Activated CD8-positive, alpha-beta T cell treated with anti-CD3 and anti-CD28 coated beads, Interleukin-2, amount 10 ng/mL, durations not matched to agents 7 days and 5 days (primary cell): ENCODE measurements at places on chromosomes 7 and 10. TPM values are rescaled to one million over a fixed set of nuclear protein-coding genes. Genes with fewer than 3 reads are reported as not detected.

- no peak overlapping the region for H3K4me3 ChIP-seq
- H3K27ac ChIP-seq = no peak overlapping the region
Measured at GRCh38 chr7:39271402-39271801, 293.7 kb downstream of the POU6F2 start.

- H3K4me1 ChIP-seq = no peaks in the 10 kb centered on the region
- no peak overlapping the region for H3K4me3 ChIP-seq
- H3K36me3 ChIP-seq = no peaks in the 10 kb centered on the region
- H3K27ac ChIP-seq = no peak overlapping the region
- H3K27me3 ChIP-seq = no peaks in the 10 kb centered on the region
- DNase-seq = no peak
Measured at GRCh38 chr7:114606100-114606499, 191.5 kb downstream of the FOXP2 start.

- peaks cover 71% of the 10 kb centered on the region for H3K4me1 ChIP-seq
- no peak for DNase-seq
- peaks cover 5% of the 10 kb centered on the region for H3K36me3 ChIP-seq
- H3K27me3 ChIP-seq = peaks cover 94% of the 10 kb centered on the region
Measured at GRCh38 chr10:8044331-8044907, 10.1 kb upstream of the GATA3 start.

- no peak for DNase-seq
- H3K27me3 ChIP-seq = no peaks in the 10 kb centered on the region
- no peaks in the 10 kb centered on the region for H3K36me3 ChIP-seq
- H3K27ac ChIP-seq = no peak overlapping the region
- H3K4me1 ChIP-seq = no peaks in the 10 kb centered on the region
Measured at GRCh38 chr10:36247478-36247877, 605.4 kb upstream of the FZD8 start.

GRCh38 chr7:150850273-150850672 lies 2.0 kb upstream of the AOC1 start:
- no peak overlapping the region for H3K27ac ChIP-seq
- peaks cover 10% of the 10 kb centered on the region for H3K4me1 ChIP-seq
- no peak for DNase-seq
- H3K36me3 ChIP-seq = no peaks in the 10 kb centered on the region

GRCh38 chr10:3829156-3830050 lies 44.4 kb upstream of the KLF6 start:
- DNase-seq = no peak
- H3K27ac ChIP-seq = peak overlapping the region; percentile 91

DNA sequence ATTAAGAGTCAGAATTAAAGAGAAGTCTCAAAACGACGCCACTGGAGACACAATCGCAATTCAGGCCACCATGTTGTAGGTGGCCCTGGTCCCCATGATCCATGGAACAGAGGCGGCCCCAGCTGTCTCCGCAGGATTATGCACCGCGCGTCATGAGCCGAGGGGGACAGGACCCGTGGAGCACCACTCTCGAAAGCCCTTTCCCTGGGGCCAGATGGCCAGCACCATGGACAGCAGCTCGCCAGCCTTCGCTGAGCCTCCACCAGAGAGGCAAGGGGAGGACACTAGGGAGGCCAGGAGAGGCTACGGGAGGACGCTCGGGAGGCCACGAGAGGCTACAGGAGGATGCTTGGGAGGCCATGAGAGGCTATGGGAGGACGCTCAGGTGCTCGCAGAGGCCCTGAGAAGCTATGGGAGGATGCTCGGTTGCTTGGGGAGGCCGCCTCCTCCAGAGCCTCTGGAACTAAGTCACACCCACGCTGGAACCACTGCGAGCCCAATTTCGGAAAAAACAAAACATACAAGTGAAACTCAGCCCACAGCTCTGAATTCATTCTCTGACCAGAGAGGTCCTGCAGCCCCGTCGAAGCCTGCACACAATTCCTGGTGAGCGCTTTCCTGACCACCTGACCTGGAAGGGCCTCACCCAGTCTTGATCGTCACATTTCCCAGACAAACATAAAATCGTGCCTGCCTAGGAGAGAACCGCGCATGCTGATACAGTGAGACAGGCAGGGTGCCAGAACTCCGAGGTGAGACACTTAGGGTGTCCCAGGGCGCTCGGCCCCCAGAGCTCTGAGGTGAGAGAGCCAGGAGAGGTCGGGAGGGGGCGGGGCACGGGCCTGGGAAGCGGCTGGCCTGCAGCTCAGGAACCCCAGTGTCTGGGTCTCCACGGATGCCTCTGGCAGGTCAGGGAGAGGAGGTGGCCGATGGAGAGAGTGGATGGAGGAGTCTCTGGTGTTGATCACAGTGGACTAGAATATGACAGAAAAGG lies 224.4 kb downstream of the PTPRN2 start:
- no peaks in the 10 kb centered on the region for H3K27me3 ChIP-seq
- no peak for DNase-seq
- H3K27ac ChIP-seq = no peak overlapping the region

DNA sequence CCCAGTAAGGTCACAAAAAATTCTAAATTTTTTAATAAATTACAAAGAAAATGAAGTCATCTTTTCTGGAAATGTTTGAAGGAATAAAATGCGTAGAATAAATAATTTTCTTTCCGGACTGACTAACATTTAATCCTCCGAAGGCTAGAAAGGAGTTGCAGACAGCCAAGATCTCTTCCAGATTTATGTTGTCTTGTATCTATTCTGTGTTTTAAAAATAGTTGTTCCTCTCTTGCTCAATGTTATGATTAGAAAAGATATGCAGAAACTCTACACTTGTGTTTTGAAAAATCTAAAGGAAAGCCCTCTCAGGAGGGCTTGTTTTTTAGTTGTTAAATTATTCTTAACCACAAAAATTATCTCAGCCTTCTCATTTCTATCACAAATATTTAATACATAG lies 70.7 kb downstream of the MACC1 start:
- no peaks in the 10 kb centered on the region for H3K36me3 ChIP-seq
- H3K27ac ChIP-seq = no peak overlapping the region
- no peak overlapping the region for H3K4me3 ChIP-seq
- H3K27me3 ChIP-seq = no peaks in the 10 kb centered on the region
- H3K4me1 ChIP-seq = no peaks in the 10 kb centered on the region

- no peaks in the 10 kb centered on the region for H3K36me3 ChIP-seq
- peaks cover 44% of the 10 kb centered on the region for H3K27me3 ChIP-seq
- no peak within 1 kb of the TSS for H3K27ac ChIP-seq
- H3K4me1 ChIP-seq = peaks cover 3% of the 10 kb centered on the region
- no peak within 1 kb of the TSS for H3K4me3 ChIP-seq
Measured at GRCh38 chr7:73623798-73624668, at the start of gene MLXIPL. Gene MLXIPL, minus strand, starts transcription at chr7:73624522. Its CDS starts 30 bp downstream, at chr7:73624492.

The ALOX5 gene
- 9.7 TPM for total RNA-seq

The C10orf120 gene
- total RNA-seq = not detected

- no peaks in the 10 kb centered on the region for H3K36me3 ChIP-seq
- H3K4me3 ChIP-seq = no peak overlapping the region
- H3K27ac ChIP-seq = no peak overlapping the region
- no peaks in the 10 kb centered on the region for H3K4me1 ChIP-seq
- no peaks in the 10 kb centered on the region for H3K27me3 ChIP-seq
- DNase-seq = no peak
Measured at GRCh38 chr10:25867321-25867720, 66.7 kb upstream of the MYO3A start.

The RELN gene
- total RNA-seq = not detected

DNA sequence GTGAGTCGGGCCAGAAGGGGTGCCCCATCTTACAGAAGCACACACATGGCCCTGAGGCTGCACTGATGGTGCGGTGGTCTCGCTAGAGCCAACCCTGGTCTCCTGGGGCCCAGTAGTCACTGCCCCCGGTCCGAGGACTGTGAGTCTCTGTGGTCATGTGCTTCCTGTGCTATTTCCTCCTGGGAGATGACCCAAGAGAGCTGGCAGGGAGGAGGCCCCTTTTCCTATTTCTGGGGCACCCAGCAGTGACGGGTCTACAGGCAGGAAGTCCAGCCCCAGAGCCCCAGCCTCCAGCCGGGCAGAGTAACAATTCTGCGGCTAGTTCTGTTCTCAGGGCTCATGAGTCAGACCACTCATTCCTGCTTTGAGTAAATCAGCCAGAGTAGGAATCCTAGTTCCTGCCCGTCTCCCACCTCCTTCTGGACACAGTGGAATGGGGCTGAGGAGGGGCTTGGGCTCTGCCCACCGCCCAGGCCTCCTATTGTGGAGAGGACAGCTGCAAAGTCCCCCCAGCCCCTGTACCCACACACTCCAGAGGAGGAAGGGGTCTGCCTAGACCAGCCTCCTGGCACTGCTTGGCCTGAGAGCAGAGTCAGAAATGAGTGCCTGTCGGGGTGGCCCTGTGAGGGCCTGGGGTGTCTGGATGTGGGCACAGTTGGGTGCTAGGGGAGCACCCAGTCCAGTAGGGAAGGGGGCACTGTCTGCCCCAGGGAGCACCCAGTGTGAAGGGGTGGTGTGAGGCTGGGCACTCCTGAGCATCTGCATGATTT lies 80.5 kb upstream of the PPIF start:
- no peak for DNase-seq
- H3K4me3 ChIP-seq = no peak overlapping the region
- peaks cover 6% of the 10 kb centered on the region for H3K36me3 ChIP-seq
- H3K27ac ChIP-seq = peak overlapping the region; percentile 76

The CCL24 gene
- total RNA-seq = not detected

The AMZ1 gene
- not detected for total RNA-seq

DNA sequence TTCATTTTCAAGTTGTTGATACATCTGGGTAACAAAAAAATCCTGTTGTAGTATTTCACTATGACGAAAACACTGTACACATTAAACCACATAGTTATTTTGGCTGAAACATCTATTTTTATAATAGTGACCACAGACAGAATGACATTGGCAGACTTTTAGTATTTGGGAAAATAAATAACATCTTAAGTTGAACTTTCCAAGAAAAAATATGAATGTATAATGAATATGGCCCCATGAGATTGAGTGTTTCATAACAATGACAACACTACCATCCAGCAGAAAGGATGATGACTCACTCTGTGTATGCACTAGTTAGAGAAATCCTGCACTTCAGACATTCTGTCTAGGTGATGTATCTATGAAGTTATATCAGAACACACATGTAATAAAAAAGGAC lies 118.1 kb downstream of the SEMA3D start:
- no peaks in the 10 kb centered on the region for H3K36me3 ChIP-seq
- H3K27ac ChIP-seq = no peak overlapping the region
- no peak for DNase-seq

DNA sequence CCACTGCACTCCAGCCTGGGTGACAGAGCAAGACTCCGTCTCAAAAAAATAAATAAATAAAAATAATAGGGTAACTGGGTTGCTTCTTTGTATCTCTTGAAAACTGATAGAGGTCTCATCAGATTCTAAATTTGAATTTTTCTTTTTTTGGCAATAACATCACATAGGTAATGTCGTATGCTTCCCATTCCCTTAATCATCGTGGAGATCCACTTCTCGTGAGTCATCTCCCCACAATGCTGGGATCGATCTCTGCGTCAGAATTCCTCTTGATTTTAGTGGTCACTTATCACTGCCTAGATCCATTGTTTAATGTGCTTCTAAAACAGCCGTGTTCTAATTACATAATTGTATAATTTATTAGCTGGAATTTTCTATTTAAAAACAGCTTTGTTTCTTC lies 70.5 kb upstream of the DNAJB6 start:
- H3K27ac ChIP-seq = no peak overlapping the region
- H3K4me3 ChIP-seq = no peak overlapping the region
- peaks cover 47% of the 10 kb centered on the region for H3K36me3 ChIP-seq
- H3K27me3 ChIP-seq = no peaks in the 10 kb centered on the region
- no peak for DNase-seq

DNA sequence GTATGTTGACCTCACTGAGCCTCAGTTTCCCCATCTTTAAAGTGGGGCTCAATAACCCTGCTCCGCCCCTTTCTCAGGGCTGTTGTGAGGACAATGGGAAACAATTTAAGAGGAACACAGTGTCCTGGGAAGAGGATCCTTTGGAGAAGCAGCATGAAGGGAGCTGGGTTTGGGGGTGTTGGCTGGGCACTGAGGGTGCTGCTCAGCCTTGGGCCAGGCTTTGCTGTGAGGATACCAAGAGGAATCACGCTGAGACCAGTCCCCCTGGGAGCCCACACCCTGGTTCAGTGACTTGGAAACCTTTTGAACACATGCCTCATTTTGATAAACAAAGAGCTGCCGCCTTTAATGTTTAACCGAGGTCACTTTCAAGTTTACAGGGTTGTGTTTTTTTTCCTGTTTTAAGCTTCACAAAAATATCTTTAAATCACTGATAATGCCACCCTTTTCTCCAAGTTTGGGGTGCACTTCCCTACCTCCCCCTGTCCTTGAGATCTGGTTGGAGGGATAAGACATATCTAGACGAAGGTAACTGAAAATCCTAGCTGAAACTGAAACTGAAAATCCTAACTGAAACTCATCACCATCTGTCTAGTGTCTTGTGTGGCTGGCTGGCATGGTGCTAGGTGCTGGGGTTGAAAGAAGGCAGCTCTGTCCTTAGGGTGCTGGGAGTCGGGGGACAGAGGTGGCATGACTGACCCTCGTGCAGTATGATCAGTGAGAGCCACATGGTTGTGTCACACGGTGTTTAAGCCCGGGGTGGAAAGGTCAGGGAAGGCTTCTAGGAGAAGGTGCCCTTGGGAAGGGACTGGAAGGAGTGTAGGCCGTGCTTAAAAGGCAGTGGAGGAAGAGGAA lies 27.7 kb downstream of the ZNF775 start:
- peak overlapping the region; percentile 94 for H3K4me3 ChIP-seq
- H3K27ac ChIP-seq = peak overlapping the region; percentile 97
- H3K27me3 ChIP-seq = no peaks in the 10 kb centered on the region

DNA sequence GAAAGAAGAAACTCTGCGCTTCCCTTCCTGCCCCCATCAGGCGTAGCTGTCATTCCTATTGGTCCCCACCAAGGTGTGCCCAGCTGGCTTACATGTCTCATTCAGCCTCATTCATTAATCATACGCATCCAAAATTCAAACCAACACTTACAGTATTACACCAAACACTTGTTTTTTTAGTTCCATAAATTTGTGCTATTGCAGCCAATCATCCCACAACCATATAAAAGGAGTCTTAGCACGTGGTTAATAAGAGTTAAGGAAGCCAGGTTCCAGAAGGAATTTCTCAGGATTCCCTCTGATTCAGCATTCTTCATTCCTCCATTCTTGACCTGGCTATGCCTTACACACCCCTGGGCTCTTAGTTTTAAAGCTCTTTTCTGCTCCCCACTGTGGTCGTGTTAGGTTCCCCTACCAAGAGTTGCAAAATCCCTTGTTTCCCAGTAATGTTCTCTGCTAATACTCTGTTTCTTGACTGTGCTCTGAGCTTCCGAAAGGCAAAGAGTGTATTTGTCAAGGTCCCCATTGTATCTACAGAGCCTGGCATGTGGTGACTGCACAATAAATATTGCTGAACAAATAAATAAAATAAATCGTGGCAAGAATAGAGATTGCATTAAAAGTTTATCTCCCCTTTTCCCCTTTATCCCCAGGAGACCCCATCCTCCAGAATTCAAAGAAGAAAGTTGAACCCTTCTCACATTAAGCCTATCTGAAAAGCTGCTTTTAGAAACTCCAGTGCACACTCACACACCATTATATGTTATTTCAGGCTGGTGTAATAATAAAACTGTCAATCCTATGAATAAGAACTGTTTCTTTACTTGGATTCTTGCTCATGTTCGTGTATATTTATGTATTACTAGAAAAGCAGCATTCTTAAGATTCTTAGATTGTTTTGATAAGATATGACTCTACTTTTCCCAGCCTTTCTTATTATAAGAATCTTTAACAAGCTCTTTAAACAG lies 514.4 kb downstream of the INHBA start:
- H3K27me3 ChIP-seq = no peaks in the 10 kb centered on the region
- no peaks in the 10 kb centered on the region for H3K4me1 ChIP-seq
- no peak overlapping the region for H3K4me3 ChIP-seq
- no peaks in the 10 kb centered on the region for H3K36me3 ChIP-seq
- DNase-seq = no peak
